ENCODE measurements at places on chromosomes 7 and 10.
A peak's percentile ranks its signal among the peaks of the same experiment; 100 is the strongest.

- DNase-seq = no peak
Observed at GRCh38 chr7:98785929-98786571, 83.8 kb downstream of the TMEM130 start.

DNA sequence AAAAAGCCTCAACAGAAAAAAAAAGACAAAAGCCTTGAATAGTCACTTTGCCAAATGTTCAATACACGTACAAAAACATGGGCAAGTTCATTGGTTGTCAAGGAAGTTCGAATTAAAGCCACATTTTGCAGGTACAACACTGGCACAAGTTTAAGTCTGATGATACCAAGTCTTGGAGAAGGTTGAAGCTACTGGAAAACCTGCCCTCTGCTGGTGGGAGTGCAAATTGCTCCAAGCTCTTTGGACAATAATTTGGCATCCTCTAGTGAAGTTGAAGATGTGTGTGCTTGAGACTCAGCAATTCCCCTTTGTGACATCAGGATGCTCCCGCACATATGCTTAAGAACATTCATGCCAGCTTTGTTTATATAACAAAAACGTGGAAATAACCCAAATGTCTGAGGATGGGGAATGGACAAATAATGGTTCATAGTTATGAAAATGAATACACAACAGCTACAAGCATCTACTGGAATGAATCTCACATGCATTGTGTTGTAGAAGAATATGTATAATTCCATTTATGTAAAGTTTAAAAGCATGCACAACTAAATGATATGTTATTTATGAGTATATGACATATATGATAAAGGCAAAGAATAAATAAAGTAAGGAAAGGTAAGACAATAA, 120.0 kb upstream of the PLPP4 start:
- DNase-seq = peak; percentile 35

DNA sequence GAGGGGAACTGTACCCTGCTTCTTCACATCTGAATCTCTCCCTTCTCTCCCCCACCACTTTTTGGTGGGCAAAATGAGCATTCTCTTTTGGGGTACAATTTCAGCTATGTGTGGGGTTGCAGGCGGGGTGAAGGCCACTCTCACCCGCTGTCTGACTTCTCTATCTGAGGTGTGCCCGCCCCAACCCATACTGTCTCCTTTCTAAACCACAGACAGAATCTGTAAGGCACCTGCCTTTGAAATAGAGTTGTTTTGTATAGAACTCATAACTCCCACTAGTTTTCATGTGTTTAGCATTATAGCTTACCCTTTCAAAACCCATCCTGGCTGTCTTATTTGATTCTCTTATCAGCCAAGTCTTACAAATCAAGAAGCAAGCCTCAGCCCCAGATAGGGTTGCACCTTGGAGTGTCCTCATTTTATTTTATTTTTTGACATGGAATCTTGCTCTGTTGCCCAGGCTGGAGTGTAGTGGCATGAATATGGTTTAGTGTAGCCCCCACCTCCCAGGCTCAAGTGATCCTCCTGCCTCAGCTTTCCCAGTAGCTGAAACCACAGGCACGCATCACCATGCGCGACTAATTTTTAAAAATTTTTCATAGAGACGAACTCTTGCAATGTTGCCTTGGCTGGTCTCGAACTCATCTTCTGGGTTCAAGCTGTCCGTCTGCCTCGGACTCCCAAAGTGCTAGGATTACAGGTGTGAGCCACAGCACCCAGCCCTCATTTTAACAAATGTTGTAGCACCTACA, 11.9 kb downstream of the TSPAN14 start:
- DNase-seq = no peak

GRCh38 chr10:13810568-13810967, 223.8 kb downstream of the PRPF18 start:
- no peak for DNase-seq

- DNase-seq = no peak
Observed at GRCh38 chr7:147639751-147640150, 950.8 kb upstream of the C7orf33 start.

GRCh38 chr7:94395141-94396036, 694 bp downstream of the COL1A2 start:
- DNase-seq = no peak
